Activated naive CD8-positive, alpha-beta T cell treated with anti-CD3 and anti-CD28 coated beads, Interleukin-2, amount 10 ng/mL, durations not matched to agents 7 days and 5 days (primary cell): ENCODE measurements at places on chromosomes 7 and 10. TPM values are rescaled to one million over a fixed set of nuclear protein-coding genes. Genes with fewer than 3 reads are reported as not detected.

DNA sequence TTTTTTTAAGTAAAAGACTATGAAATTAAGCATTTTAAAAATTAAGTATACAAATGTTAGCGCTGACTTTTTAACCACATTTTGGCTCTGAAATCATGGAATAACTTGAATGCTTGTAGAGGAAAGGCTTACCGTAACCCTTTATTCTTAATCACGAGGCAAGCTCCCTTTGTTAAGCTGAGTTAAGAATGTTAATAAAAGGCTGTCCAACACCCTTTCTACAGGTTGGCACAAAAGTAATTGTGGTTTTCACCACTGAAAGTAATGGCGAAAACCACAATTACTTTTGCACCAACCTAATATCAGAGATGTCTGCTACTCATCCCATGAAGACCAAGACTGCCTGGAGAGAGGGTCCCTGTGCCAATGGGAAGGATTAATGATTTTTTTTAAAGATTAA is 70.6 kb downstream of the STK17A start:
- DNase-seq, result no peak
- H3K27me3 ChIP-seq, result no peaks in the 10 kb centered on the region
- peaks cover 35% of the 10 kb centered on the region for H3K36me3 ChIP-seq
- no peak overlapping the region for H3K27ac ChIP-seq
- H3K4me1 ChIP-seq, result peaks cover 58% of the 10 kb centered on the region
- peak overlapping the region; percentile 26 for H3K4me3 ChIP-seq

Gene HABP2
- total RNA-seq, result not detected

DNA sequence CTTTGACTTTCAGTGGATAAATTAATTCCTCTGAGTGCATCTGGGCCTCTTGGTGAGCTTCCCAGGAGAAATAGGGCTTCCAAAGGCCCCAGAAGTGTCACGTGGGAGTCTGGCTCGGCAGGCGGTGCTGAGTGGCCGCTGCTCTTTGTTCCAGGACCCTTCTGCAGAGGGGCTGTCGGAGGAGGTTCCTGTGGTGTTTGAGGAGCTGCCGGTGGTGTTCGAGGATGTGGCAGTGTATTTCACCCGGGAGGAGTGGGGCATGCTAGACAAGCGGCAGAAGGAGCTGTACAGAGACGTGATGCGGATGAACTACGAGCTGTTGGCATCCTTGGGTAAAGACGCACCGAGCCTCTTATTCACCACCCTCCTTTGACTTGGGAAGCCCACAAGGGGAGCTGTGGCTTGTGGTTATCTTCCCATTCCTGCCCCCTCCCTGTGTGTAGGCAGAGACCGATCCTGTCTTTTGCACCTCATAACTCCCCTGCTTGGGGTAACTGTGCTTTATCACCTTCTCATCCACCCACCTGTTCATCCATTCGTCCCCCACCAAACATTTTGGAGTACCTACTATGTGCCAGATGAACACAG is 11.9 kb downstream of the ZNF862 start:
- DNase-seq, result no peak
- H3K36me3 ChIP-seq, result peaks cover 12% of the 10 kb centered on the region
- no peaks in the 10 kb centered on the region for H3K27me3 ChIP-seq
- H3K4me1 ChIP-seq, result peaks cover 14% of the 10 kb centered on the region

Gene CALML3
- total RNA-seq, result not detected

Gene ACSM6
- not detected for total RNA-seq

DNA sequence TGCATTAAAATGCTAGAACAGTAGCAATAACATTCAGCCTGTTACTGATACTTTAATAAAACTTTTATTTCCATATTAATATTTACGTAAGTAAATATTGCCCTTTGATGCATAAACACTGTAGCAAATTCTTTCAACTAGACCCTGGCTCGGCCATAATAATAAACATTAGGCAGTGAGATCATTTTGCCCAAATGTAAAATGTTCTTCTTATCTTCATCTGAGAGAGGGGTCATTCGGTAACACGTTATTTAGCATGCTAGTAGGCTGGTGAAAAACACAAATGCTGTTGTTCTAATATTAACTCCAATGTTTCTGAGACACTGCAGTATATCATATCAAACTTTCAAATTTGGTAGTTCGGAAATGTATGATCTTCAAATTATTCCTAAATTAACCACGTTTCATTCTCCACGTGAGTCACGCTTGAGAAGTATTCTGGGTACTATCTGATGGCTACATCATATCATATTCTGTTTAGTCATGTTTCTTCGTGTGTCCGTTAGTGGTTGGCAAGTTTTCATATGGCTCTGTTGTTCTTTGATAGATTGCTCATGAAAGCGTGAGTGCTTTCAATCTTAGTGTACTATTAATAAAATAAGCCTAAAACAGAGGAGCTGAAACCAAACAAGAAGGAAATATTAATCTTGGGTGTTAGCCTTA is 145.8 kb downstream of the NSUN6 start:
- H3K27me3 ChIP-seq, result no peaks in the 10 kb centered on the region
- H3K27ac ChIP-seq, result no peak overlapping the region
- no peak overlapping the region for H3K4me3 ChIP-seq
- peaks cover 2% of the 10 kb centered on the region for H3K4me1 ChIP-seq

DNA sequence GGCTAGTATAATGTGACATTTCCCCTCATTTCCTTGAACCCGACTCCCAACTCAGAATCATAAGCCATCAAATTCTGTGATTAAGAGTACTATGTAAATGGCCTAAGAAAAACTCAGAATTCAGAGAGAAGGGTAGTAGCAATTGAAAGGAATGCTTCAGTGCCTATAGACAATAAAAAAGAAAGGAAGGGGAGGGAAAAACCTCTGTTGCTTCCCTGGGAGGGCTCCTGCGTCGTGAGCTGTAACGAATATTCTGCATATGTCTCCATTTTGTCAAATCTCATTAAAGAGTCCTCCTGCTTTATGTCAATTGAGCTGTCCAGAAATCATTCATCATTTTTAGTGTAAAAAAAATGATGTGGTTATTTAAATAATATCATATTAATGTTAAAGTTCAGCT is 223.0 kb downstream of the VTI1A start:
- peaks cover 12% of the 10 kb centered on the region for H3K36me3 ChIP-seq
- no peaks in the 10 kb centered on the region for H3K4me1 ChIP-seq
- H3K4me3 ChIP-seq, result no peak overlapping the region

DNA sequence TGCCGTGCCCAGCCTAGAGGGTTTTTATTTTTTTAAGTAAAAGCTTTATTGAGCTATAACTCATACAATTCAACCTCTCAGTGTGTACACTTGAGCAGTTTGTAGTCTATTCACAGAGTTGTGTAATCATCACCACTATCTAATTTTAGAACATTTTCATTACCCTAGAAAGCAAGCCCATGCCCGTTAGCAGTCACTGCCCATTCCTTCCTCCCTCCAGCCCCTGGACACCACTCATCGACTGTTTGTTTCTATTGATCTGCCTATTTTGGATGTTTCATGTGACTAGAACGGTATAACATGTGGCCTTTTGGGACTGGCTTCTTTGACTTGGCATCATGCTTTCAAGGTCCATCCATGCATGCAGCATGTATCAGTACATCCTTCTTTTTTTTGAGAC is 25.7 kb upstream of the SEC61A2 start:
- no peaks in the 10 kb centered on the region for H3K27me3 ChIP-seq
- no peak for DNase-seq
- no peaks in the 10 kb centered on the region for H3K4me1 ChIP-seq
- H3K36me3 ChIP-seq, result peaks cover 36% of the 10 kb centered on the region
